ENCODE measurements at places on chromosomes 12 and 14. TPM values are rescaled to one million over a fixed set of nuclear protein-coding genes. Genes with fewer than 3 reads are reported as not detected.

- no peak for DNase-seq
Measured at GRCh38 chr12:107019546-107019945, 32.6 kb upstream of the MTERF2 start.

GRCh38 chr14:85187521-85187920 is 342.4 kb upstream of the FLRT2 start:
- no peak for DNase-seq

DNA sequence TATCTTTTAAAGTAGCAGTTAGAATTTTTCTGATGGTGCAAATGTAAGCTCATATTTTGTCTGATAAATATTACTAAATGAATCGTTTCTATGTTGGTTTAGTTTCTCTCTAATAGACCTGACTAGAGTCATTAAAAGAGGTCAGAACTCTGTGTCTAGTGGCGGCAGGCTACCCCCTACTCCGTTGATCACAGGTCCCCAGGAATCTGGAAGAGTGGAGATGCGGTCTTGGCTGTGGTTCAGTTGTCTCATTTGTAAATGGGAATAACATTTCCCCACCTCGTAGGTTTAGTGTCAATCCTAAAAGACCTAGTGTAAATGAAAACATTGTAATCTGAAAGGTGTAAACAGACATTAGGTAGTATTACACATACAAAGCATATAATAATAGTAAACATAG is 4.7 kb upstream of the FOXJ2 start:
- no peak for DNase-seq

RASAL1 gene
- polyA plus RNA-seq: 10.6 TPM

GRCh38 chr12:40107803-40108620 is 2.1 kb upstream of the SLC2A13 start:
- DNase-seq: no peak

Measured in renal pelvis (tissue), 12 donors.